ENCODE measurements at places on chromosomes 7 and 10. TPM values are rescaled to one million over a fixed set of nuclear protein-coding genes. Genes with fewer than 3 reads are reported as not detected.

GRCh38 chr10:22489975-22490374 is 144.7 kb downstream of the SPAG6 start:
- DNase-seq = no peak

DNA sequence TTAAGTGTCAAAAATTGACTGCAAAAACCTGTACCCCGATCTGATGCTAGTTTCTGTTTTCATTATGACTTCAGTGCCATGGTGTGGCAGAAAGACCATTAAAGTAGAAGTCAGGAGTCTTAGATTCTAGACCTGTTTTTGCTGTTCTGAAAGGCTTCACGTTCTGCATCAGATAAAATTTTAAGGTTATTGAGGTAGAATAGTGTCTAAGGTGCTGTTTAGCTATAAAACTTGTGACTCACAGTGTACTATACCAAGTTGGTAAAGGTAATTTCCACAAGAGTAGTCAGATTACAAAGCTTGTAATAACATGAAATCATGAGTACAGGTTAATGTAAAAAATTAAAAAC is 38.6 kb downstream of the ZNRF2 start:
- no peak for DNase-seq

DNA sequence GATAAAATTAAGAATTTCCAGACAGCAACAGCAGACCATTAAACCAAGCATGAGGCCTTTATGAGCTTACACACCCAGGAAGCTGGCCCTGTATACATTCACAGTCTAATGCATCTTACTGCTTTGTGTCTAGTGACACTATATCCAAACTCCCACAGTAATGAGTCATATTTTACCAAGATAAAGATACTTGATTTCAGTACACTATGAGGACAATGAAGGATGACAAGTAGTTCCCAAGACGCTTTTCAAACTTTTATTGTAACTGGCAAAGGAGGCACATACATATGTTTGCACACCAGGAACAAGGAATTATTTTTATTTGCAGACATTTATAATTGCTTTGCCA is 148.0 kb downstream of the TSPAN12 start:
- DNase-seq = no peak

GRCh38 chr7:76155938-76156337 is 45.8 kb upstream of the SRRM3 start:
- no peak for DNase-seq

- DNase-seq = no peak
These were observed 152.5 kb downstream of the WDR37 start for GRCh38 chr10:1208366-1209311.

DNA sequence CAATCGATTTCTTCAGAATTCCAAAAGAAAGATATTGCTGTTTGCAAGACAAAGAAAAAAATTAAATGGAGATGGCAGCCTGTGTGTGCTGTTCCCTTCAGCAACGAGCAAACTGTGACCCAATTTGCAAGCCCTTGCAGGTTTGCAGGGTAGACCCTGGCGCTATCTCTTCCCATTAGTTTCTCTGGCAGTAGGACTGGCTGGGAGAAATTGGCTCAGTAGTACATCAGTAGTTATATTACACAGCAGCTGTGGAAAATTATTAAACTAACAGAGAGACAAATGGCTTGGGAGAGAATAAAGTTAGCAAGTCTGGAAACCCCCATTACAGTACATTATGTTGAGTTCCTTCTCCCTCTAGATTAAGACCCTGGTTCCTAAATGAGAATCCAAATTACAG is 116.4 kb upstream of the ITGB1 start:
- DNase-seq = no peak

GRCh38 chr7:91847876-91848588 is 32.5 kb downstream of the MTERF1 start:
- no peak for DNase-seq

Gene IGF2BP3
- 14.4 TPM for polyA plus RNA-seq

Gene FKBP6
- not detected for polyA plus RNA-seq

Gene PTPRE
- 0.12 TPM for polyA plus RNA-seq

Gene KNDC1
- polyA plus RNA-seq = 1.1 TPM

Gene TEX47
- polyA plus RNA-seq = not detected

Gene PIK3CG
- not detected for polyA plus RNA-seq

Gene MAP3K8
- 18.5 TPM for polyA plus RNA-seq
